CD8-positive, alpha-beta T cell (primary cell): ENCODE measurements at places on chromosomes 5 and 9.

- DNase-seq, result peak; percentile 83
Observed at GRCh38 chr5:133111299-133111698, 59.5 kb downstream of the HSPA4 start.

DNA sequence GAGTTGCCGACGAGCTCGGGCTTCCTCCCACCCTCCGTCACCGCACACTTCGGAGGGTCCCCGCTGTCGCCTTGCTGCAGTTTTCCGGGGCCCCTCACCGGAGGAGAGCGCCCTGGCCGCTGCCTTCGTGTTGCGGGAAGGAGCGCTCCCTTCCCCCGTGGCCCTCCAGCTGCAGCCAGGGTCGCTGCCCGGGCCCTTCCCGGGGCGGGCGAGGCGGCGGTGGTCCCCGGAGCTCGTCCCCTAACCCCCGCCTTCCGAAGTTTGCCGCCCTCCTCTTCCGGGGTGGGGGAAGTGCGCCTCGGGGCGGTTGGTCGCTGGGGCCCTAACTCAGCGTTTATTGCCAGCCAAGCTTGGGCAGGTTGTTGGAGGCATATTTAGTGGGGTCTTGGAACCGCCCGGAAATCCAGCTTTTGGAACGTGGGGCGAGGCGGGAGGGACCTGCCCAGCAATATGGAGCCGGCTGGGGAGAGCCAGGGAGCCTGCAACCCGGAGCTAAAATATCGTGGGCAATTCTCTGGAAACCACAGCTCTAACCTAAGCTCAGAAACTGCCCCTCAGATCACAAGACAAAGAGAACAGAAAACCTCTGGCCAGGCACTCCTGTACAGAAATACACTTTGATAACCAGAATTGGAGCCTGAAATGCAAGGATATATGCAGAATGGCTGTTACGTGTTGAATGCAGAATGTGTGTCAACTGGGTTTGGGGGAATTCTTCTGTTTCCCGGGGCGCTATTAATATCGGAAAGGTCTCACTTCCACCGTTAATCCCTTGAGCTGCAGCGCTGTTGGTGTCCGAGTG lies 890 bp downstream of the PIK3R1 start:
- peak; percentile 51 for DNase-seq

DNA sequence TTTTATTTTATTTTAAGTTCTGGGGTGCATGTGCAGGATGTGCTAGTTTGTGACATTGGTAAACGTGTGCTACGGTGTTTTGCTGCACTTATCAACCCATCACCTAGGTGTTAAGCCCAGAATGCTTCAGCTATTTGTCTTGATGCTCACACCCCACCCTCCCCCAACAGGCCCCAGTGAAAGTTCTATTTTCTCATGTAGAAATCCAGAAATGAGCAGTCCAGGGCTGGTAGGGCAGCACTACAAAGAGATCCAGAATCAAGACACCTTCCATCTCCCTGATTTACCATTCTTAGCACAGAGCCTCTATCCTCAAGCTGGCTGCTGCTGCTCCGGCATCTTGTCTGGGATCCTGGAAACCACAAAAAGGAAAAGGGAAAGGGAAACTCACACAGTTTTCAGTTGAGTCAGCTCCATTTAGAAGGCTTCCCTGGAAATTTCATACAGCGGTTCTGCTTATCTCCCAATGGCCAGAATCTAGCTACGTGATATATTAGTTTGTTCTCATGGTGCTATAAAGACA lies 85.4 kb upstream of the SMARCA2 start:
- no peak for DNase-seq

DNA sequence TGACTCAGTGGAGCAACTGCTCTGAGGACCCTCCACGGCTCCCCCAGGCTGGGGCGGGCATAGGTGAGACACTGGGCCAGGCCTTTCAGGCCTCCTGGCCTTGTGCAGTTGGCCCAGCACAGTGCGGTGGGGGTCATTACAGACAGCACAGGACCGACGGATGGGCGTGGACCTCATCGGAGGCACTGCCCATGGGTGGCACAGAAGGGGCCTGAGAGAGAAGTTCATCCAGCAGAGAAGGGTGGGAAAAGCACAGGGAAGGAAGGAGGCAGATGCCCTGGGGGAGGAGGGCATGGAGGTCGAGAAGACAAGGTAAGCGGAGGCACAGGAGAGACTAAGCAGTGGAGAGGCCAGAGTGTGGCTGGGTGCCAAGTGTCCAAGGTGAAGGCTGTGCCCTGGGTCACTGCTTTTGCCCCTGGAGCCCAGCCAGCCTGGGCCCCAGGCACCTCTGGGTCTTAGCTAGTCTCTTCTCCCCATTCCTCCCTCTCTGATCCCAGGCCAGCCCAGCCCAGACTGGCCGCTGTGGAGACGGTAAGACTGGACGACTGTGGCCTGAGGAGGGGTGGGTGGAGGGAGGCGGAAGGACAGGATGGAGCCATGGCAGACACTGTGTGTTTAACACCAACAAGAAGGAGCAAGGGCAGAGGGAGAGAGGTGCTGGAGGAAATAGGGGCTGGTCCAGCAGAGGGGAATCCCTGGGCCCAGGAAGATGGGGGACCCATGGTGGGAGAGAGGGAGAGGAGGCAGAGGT lies 5.7 kb downstream of the IL3 start:
- no peak for DNase-seq
